ENCODE measurements at places on chromosomes 1 and 21.

DNA sequence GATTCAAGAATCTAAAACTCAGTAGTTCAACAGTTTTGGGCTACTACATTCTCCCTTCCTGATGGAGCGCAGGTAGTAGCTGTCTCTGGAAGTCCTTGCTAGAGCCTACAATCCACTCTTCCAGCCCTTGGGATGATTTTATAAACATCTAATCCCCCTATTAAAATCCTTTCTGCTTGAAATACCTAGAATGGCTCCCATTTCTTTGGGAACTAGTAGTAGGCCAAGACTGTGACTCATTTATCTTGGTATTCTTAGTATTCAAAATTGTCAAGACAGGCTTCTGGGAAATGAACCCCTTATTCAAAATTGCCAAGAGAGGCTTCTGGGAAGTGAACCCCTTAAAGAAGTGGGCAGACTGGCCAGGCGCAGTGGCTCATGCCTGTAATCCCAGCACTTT lies 142.5 kb upstream of the FGGY start:
- no peak for DNase-seq

DNA sequence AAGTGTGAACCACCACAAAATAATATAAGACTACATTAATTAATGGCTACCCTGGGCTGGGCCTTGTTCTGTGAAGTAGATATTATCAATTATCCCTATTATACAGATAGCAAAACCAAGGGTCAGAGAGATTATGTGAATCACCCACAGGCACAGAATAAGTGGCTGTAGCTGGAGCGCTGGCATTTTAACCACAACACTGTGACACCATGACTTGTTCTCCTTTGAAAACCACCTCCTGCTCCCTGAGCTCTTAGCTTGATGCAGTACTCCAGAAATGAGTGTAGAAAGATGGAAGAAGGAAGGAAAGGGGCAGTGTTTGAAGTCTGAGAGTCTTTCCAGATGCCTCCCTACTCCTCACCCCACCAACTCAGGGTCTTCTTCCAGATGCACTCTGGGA lies 29.5 kb upstream of the JUN start:
- no peak for DNase-seq

DNA sequence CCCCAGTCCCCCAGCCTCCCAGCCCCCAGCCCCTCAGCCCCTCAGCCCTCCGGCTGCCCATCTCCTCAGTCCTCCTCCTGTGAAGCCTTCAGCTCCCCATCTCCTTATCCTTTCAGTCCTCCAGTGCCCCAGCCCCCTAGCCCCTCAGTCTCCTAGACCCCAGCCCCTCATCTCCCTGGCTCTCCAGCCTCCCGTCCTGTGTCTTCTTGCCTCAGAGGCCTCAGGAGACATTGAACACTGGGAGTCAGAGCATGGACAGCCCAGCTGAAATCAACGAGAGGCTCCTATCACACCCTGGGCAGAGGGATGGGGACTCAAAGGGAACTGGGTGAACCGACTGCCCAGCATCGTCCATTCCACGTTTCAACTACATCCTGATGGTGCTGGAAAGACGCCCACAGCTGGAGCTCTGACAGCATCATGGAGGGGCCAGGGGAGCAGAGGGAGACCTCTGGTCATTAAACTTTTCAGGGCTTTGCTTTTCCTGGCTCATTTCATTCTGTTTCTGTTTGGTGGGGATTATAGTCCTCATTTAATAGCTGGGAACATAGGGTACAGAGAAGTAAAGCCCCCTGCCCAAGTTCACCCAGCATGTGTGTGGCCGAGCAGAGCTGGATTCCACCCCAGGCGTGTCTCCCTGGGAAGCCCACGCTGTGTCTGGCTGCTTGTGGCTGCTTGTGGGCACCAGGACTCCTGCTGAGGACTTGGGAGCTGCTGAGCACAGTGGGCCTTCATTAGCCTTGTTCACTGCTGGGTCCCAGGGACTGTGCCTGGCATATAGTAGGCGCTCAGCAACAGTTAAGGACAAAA lies 396.7 kb downstream of the PTPRU start:
- DNase-seq = no peak

- peak; percentile 49 for DNase-seq
These were observed 117.0 kb downstream of the NAV1 start for GRCh38 chr1:201655910-201656309.

DNA sequence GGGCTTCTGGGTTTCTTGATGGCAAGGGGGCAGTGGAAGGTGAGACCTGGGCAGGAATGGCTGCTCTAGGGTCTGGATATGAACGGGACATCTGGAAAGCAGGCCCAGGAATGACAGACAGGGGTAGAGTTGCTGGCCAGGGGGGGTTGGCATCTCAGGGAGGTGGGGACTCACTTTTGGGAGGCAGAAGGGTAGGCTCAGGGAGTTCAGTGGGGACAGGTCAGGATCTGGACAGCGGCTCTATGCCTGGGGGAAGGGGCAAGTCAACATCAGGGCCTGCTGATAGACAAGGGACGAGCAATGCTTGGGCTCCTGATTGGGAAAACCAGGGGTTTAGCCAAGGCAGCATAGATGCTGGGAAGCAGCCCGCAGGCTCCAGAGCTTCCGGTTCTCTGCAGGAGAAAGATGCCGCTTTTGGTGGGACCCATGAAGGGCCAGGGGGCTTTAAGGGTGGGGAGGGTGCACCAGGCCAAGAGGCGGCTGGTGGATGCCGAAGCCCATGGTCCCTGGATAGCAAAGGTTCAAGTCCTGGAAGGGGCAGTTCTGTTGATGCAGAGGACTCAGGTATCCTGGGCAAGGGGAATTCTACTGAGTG lies 21.9 kb downstream of the IGFN1 start:
- no peak for DNase-seq

DNA sequence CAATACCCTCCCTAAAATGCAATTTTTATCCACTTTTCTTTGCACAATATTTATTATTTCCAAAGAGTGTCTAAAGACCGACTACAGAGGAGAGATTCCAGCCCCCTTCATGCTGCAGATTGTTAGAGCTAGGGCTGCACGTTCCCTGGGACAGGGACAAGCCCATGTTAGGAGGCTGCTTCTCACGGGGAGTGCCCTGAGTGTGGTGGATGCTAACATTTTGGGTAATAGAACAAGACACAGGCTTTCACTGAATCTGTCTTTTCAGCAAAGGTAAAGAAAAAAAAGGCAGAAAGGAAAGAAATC lies 125.4 kb downstream of the RIPK4 start:
- no peak for DNase-seq

DNA sequence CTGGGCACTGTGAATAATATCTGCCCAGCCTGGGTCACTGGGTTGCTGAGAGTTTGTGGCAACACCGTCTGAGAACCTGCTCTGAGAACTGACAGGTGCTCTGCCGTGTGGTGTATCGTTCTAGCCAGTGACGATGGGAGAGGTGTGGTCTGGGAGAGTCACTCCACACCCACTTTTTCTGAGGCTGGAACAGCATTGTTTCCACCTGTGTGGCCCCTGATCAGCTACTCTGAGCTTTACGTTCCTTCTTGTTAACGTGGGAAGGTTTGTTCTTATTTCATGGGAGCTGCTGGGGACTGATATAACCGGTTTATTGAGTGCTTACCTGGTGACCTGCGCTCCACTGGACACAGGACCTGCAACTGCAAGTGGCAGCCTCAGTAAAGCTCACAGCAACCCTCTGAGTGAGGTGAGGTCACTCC lies 34.8 kb upstream of the TENT5C start:
- DNase-seq = no peak

DNA sequence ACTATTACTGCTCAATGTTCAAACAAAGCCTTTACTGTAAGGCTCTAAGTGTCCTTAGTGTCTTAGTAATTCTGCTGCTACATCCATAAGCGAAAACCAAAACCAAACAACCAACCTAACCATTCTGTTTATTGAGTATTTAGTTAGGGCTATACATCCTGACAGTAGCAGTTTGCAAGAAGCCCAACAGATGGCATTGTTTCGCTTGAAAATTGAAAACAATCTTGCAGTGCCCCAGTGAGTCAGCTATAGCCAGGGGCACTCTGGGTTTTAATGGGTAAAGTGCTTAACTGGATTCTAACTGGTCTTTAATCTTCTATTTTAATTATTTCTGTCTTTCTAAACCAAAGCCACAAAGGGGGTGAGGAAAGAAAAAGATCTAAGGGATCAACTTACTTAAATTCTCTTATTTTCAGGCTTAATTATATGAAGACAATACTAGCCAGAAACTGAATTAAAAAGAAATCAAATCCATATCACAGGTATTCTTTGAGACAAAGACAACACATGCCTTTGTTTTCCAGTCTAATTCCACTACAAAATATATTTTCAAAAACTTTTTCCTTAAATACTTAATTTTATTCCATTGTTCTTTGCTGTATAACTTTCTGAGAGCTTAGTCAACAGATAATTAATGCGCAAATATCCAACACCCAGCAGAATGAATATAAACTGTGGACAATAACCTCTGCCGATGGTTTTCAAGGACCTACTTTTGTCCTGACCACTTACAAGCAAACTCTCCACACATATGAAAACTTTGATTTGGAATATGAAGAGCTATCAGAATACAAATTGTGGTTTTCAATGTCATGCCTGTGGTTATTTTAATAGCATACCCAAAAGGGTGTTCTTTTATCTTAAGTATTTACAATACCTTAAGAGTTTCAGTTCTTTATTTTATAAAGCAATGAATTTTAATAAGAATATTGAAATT lies 15.2 kb downstream of the POGZ start:
- peak; percentile 74 for DNase-seq

DNA sequence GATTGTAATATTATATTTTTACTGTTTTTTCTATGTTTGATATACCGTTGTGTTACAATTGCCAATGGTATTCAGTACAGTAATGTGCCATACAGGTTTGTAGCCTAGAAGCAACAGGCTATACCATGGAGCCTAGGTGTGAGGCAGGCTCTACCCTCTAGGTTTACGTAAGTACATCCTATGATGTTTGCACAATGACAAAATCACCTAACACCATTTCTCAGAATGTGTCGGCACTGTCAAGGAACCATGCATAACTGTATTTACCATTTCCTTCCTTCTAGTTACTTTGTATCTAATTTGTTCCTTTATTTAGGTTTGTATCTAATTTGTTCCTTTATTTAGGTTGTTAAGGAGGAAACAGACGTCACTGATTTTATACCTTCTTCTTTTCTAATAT lies 9.9 kb downstream of the NPHP4 start:
- no peak for DNase-seq

GRCh38 chr21:31566064-31566463 lies 93.4 kb upstream of the SOD1 start:
- no peak for DNase-seq

DNA sequence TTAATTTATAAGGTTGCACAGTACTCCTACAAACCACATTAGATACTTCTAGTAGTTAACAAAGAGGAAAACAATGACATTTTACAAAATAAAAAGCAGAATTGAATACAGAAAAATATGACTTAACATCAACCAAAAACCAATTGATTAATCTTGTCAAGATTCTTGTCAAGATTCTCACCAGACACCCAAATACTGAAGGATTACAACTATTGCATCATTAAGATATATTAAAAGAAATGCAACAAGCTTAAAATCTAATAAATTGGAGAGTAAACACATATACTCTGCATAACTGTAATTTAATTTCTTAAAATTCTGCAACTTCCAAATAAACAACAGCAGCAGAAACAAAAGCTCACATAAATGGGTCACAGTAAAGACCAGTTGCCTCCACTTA lies 4.7 kb downstream of the WLS start:
- no peak for DNase-seq
